ENCODE measurements at places on chromosomes 13 and 19.

GRCh38 chr19:32241932-32242710, 103.3 kb upstream of the ZNF507 start:
- DNase-seq: no peak

DNA sequence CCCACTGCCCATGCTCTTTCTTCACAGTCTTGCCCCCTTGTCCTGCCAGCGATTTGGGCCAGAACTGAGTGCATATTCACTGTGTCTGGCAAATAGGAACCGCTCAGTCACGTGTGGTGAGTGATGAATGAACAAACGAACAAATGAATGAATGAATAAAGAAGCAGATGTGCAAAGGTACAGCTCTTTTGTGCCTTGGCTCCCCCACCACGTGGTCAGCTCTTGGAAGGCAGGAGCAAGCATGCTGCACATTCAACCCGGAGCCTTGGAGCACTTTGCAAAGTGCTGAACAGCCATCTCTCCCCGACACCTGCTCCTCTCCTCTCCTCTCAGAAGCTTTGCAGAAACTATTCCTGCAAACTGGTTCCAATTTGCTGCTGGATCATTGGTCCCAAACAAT, 52.4 kb downstream of the LATS2 start:
- DNase-seq: no peak

DNA sequence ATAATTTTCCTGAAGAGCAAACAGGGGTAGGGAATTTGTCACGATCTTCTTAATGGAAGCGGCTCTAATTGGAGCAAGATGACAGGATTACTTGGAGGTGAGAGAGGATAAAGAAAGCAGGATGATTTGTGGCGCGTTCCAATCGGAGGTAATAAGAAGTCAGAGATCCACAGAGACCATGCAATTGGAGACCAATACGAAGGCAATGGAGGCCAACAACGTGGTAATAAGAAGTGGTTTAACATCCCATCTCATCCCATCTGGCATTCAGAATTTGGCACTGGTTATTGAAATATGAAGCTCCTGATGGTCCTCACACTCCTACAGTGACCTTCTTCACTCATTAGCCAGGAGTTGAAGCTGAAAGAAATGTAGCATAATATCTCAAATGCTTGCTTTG, 130.6 kb downstream of the DLEU7 start:
- no peak for DNase-seq

DNA sequence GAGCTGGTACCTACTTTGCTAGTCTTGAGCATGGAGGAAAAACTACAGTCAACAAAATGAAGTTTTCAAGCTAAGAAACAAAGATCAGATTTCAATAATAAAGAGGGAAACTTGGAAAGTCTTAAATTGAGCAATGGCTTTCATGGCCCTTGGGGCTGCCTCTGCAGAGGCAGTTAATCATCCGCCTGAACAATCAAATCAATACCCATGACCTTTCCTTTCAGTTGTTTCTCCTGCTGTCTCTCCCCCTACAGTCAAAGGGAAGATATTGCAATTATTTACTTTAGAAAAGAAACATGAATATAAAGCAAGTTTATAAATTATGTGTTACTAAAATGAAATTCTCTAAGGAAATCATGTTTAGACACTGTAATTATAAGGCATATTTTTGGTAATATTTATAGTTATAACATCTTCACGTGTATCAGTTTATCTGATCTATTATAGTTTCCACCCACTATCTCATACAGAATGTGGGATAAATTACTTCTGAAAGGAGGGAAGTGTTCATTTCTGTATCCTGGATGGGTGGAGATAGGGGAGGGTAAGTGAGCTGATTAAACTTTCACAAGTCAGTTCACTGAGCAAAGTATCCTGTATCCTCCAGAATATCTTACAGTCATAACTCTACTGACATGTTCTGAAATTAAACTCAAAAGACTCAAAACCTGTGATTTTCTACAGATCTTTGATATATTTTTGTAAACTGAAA, 72.4 kb upstream of the TSC22D1 start:
- peak; percentile 17 for DNase-seq

- no peak for DNase-seq
Measured at GRCh38 chr19:22619371-22619770, 14.8 kb upstream of the ZNF492 start.

GRCh38 chr13:75479102-75479740, 2.7 kb downstream of the TBC1D4 start:
- DNase-seq: no peak

DNA sequence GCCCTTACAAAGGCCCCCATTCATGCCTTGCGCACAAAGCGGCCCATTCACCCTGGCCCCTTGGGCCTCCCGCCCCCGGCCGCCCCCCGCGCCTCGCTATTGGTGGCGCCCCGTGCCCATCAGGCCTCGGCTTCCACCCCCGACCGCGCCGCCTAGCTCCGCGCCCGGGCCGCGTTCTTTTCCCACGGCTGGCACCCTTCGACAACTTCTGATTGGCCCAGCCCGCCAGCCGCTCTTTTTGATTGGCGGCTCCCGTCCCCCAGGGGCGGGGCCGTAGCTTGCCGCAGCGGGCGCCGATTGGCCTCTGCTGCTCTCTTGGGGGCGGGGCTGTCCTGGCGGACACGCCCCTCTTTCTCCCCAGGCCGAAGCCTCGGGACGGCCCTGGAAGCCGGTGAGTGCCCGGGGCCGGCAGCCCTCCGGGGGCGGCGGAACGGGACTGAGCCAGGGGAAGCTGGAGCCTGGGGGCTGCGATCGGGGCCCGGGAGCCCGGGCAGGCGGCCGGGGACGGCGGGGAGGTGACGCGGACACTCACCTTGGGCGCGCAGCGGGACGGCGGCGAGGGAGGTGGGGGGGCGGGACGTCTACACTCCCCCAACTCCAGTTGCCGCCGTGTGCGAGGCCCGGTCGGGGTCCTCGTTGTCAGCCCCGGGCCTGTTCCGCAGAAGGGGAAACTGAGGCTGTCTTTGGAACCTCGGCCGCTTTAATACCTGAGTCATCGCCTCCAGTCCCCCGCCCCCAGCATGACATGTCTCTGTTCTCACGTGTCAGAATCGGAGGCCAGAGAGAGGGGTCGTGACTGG, at the start of gene MYH14:
MYH14 (plus strand) TSS at position 342 of the 800 bp plus-strand sequence. CDS start 6,744 bp downstream, outside the sequence.
- peak; percentile 89 for DNase-seq

- no peak for DNase-seq
Measured at GRCh38 chr13:31020996-31021395, 88.5 kb downstream of the TEX26 start.

- DNase-seq: no peak
Measured at GRCh38 chr19:13553880-13554400, 47.7 kb upstream of the CACNA1A start.

GRCh38 chr13:96844195-96844594, 150.1 kb downstream of the OXGR1 start:
- no peak for DNase-seq

DNA sequence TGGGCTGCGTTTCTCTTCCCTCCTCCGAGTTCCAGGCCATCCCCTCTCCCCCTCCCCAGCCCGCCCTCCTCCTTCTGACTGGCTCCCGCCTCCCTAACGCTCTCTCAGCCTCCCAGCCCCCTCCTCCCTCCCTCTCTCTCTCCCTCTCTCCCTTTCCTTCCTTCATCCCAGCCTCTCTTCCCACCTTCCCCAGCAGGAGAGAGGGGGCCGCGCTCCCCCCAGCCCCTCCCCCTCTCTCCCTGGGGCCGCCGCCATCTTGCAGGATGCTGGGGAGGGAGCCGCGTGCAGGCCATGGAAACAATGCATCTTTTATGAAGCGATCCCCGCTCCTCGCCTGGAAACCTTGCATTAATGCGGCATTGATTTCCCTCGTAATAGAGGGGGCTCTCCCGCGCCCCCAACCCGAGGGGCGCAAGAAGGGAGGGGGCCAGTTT, 42.6 kb upstream of the ADGRL1 start:
- peak; percentile 82 for DNase-seq
